A549 treated with DMSO at 1 μM for 4 hours (cell line): ENCODE measurements at places on chromosomes 13 and 19. TPM values are rescaled to one million over a fixed set of nuclear protein-coding genes. Genes with fewer than 3 reads are reported as not detected.

The GRIN3B gene
- total RNA-seq = 1.1 to 2.9 TPM (median 2.4 TPM) in 5 replicates

The IGSF23 gene
- total RNA-seq = 0.26 to 0.57 TPM (median 0.40 TPM) in 5 replicates

The CNFN gene
- 39.4 to 46.7 TPM (median 41.5 TPM) in 5 replicates for total RNA-seq

The ZNF829 gene
- 0.45 to 0.53 TPM (median 0.50 TPM) in 5 replicates for total RNA-seq

The SERPINE3 gene
- total RNA-seq = 0.09 TPM in 1 of 5 replicates, not detected in the others

The ALOX5AP gene
- total RNA-seq = 2.4 to 2.8 TPM (median 2.7 TPM) in 5 replicates

The ATP8B3 gene
- 1.8 to 3.5 TPM (median 3.1 TPM) in 5 replicates for total RNA-seq

The PINLYP gene
- total RNA-seq = 0.22 to 0.55 TPM (median 0.30 TPM) in 5 replicates

The TEKTIP1 gene
- total RNA-seq = 0.16 TPM in 1 of 5 replicates, not detected in the others

The TIMM13 gene
- 63.0 to 138 TPM (median 109 TPM) in 5 replicates for total RNA-seq

The ZNF729 gene
- not detected in 5 replicates for total RNA-seq

The SIX5 gene
- 19.5 to 36.3 TPM (median 30.2 TPM) in 5 replicates for total RNA-seq

The CGB3 gene
- 0.14 to 0.47 TPM (median 0.38 TPM) in 4 of 5 replicates, not detected in the other for total RNA-seq

The SLC7A9 gene
- total RNA-seq = 0.29 to 0.57 TPM (median 0.45 TPM) in 5 replicates

The MYO1F gene
- 0.22 to 0.35 TPM (median 0.28 TPM) in 5 replicates for total RNA-seq

The SMAD9 gene
- total RNA-seq = 0.04 to 0.20 TPM (median 0.07 TPM) in 5 replicates

The KRTDAP gene
- not detected in 5 replicates for total RNA-seq

The STAP2 gene
- total RNA-seq = not detected in 5 replicates
